ENCODE measurements at places on chromosomes 12 and 14.

GRCh38 chr12:13377698-13378097 is 181.2 kb downstream of the EMP1 start:
- no peak for DNase-seq

DNA sequence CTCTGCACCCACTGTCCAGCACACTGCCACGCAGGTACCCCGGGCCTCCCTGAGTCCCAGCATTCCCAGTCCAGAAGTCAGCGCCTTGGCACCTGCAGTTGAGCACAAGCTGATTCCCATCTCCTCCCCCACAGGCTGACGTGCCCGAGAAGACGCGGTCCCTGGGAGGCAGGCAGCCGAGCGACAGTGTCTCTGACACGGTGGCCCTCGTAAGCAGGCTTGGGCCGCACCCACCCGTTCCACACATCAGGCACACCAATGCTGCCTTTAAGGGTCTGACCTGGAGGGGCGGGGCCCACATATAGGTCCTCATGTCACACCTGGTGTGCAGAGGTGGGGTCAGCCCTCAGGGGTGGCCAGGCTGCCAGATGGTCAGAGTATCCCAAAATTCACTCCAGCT is 18.4 kb upstream of the TEX22 start:
- no peak for DNase-seq

DNA sequence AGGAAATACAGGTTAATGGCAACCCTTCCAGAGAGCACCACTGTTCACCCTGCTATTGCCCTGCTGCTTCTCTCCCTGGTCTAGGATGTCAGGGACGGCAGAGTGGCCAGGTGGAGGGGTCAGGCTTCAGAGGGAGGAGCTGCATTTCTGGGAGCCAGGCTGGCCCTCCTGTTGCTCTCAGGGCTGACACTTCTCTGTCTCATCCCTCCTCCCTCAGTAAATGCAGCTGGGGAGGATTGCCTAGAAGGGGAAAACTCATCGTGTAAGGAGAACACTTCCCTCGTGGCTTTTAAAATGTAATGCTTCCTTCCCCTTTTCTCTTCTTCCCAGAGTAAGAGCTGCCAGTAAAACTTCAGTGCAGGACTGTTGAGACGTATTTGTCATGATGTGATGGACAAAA is 20.8 kb downstream of the SUSD6 start:
- no peak for DNase-seq

DNA sequence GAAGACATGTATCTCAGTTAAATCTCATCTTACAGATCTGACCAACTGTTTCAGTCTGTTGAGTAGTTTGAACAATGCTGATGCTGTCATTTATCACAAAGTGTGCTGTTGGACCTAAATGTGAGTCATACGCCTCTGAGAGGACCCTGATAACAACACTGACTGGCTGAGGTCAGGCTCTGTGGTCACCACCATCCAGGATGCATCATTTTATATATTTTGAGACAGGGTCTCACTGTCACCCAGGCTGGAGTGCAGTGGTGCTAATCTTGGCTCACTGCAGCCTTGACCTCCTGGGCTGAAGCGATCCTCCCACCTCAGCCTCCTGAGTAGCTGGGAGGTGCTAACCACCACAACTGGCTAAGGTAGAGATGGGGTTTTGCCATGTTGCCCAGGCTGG is 181.0 kb upstream of the RGS6 start:
- DNase-seq = no peak

- no peak for DNase-seq
Observed at GRCh38 chr14:21238823-21239518, 30.3 kb downstream of the HNRNPC start.

- DNase-seq = no peak
Observed at GRCh38 chr14:104350463-104351185, 212.2 kb downstream of the KIF26A start.

- DNase-seq = no peak
Observed at GRCh38 chr14:98966016-98966415, 306.0 kb downstream of the BCL11B start.

- no peak for DNase-seq
Observed at GRCh38 chr12:3998968-3999792, 126.0 kb upstream of the PARP11 start.

GRCh38 chr14:33964599-33965317 is 13.9 kb upstream of the EGLN3 start:
- DNase-seq = no peak

GRCh38 chr12:11805043-11805442 is 155.6 kb downstream of the ETV6 start:
- no peak for DNase-seq

DNA sequence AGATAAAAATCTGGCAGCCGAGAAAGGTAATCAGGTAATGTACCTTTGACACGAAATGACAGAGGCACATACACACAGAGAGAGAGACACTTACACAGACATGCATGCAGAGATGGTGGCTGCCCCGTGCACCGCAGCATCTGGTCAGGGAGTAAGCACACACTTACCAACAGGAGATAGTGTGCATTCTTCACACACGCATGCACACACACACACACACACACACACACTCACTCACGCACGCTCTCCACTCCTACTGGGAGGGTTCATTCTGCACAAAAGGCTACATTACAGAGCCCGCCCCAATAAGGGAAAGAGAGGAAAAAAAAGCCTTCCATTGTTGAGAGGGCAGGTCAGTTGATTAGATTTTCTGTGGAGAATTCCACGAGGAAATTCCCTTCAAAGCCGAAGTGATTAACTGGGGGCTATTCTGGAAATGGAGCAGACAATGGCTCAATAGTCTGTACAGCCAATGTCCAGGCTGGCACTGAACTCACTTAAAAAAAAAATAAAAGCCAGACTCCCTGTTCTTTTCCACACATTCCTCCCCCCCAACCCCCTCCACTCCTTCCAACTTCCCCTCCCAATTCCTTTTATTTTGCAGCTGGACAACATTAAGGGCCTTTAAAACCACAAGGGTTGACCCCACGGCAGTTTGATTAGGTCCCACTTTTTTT is 1.4 kb upstream of the SOX5 start:
- no peak for DNase-seq

DNA sequence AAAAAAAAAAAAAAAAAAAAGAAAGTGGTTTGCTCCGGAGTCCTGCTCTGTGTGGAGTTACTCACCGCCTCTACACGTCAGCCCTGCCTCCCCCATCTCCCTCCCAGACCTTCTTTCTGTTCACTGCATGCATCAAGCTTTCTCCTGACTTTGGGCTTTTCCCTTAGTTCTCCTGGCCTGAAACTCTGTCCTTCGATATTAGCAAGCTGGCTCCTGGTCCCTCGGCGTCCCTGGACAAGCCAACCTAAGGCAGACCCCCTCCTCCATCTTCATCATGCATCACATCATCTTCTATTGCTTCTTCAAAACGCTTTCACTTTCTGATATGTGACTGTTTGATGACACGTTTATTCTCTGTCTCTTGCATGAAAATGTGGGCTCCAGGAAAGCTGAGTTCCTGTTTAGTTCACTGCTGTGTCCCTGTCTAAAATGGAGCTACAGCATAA is 40.6 kb downstream of the SLC15A4 start:
- no peak for DNase-seq

- peak; percentile 8 for DNase-seq
Observed at GRCh38 chr14:61894452-61895077, 132.3 kb downstream of the SNAPC1 start.

GRCh38 chr12:114316076-114316475 is 89.9 kb downstream of the TBX5 start:
- DNase-seq = no peak

DNA sequence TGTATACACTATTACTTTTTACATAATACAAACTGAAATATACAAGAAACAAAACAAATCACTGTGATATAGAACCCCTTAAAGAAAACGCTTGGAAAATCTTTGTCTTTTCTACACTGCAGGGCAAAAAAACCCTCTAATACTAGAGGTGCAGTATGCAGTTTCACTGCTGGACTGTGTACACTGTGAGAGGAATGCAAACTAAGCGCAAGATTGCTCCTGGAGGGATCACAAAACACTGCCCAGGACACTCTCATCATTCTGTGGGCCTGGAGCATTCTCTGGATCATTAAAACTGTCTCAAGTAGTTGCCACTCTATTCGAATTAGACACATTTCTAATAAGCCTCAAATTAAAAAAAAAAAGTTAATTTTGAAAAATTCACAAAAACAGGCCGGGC is 217.6 kb downstream of the MED13L start:
- no peak for DNase-seq

DNA sequence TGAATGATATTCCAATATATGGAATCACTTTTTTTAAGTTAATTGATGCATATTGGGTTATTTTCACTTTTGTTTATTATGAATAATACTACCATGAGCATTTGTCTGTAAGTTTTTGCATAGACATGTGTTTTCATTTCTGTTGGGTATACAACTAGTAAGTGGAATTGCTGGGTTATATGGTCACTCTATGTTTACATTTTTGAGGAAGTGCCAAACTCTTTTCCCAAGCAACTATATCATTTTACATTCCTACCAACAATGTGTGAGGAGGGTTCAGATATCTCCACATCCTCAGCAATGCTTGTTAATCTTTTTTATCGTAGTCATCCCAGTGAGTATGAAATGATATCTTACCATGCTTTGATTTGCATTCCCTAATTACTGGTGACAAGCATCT is 64.0 kb downstream of the MON2 start:
- no peak for DNase-seq

- no peak for DNase-seq
Observed at GRCh38 chr14:97489750-97490149, 692.6 kb downstream of the VRK1 start.

DNA sequence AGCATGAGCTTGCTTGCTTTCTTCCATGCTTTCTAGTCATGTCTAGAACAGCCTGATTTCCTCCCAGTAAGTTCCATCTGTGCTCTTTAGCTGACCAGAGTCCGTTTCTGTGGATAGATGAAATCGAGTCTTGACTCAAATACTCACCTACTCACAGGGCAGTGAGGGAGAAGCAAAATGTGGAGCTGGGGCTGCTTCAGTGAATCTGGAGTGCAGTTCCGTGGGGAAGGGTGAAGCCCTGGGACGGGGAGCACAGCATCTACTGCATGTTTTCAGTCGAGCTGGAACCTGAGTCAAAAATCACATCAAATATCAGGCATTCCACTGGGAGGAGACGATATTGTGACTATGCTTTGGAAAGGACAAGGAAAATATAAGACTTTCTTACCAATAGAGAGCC is 70.3 kb upstream of the PRMT8 start:
- no peak for DNase-seq

DNA sequence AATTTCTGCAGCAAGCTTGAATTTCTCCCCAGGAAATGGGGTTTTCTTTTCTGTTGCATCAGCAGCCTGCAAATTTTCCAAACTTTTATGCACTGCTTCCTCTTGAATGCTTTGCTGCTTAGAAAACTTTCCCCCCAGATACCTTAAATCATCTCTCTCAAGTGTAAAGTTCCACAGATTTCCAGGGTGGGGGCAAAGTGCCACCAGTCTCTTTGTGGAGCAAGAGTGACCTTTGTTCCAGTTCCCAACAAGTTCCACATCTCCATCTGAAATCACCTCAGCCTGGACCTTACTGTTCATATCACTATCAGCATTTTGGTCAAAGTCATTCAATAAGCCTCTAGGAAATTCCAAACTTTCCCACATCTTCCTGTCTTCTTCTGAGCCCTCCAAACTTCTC is 241.6 kb upstream of the TMTC1 start:
- DNase-seq = no peak

- peak; percentile 18 for DNase-seq
Observed at GRCh38 chr12:89951050-89951693, 242.5 kb upstream of the ATP2B1 start.

- no peak for DNase-seq
Observed at GRCh38 chr12:14510574-14510973, 57.1 kb downstream of the PLBD1 start.

DNA sequence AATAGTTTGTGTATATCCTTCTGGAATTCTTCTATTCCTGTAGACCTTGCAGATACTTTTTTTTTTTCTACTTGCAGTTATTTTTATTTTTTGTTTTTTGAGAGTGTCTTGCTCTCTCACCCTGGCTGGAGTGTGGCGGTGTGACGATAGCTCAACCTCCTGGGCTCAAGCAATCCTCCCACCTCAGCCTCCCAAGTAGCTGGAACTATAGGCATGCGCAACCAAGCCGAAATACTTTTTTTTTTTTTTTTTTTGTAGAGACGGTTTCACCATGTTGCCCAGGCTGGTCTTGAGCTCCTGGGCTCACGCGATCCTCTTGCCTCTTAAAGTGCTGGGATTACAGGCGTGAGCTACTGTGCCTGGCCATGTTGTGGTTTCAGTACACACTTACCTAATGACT is 10.0 kb downstream of the TULP3 start:
- DNase-seq = no peak

DNA sequence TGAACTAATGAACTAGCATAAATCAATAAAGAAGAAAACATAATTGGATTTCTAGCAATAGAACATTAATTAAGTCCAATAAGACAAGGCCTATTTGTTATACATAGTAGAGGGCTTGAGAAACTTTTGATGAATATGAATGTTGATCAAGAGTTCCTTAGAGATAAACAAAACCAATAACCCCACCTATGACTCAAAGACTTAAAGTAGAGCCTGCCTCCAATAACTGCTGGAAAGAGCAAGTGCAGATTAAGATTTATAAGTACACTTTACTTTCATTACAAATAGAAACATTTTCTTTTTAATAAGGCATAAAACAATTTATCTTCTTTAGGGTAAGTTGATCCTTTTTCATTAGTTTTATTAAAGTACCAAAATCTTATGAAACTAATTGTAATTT is 185.7 kb downstream of the SRGAP1 start:
- no peak for DNase-seq

- DNase-seq = no peak
Observed at GRCh38 chr12:96889273-96889933, 17.7 kb upstream of the NEDD1 start.

- DNase-seq = no peak
Observed at GRCh38 chr12:89448951-89449371, 75.6 kb downstream of the GALNT4 start.

DNA sequence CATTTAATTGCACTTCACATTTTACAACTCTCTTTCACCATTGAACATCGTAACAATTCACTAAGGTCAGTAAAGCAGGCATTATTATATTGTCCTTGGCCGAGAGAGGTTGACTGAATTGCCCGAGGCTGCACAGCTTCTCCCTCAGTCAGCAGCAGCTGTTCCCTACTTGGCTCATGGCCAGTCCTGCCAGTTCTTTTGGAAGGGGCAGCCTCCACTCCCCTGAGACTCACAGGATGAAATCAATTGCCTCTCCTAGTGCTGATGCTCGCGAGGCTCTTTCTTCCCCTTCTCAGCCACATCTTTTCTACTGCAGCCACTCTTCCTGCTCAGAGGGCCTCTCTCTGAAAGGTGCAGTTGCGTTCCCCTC is 79.9 kb upstream of the KCNA1 start:
- no peak for DNase-seq

GRCh38 chr14:99320621-99321235 is 48.7 kb upstream of the BCL11B start:
- no peak for DNase-seq

DNA sequence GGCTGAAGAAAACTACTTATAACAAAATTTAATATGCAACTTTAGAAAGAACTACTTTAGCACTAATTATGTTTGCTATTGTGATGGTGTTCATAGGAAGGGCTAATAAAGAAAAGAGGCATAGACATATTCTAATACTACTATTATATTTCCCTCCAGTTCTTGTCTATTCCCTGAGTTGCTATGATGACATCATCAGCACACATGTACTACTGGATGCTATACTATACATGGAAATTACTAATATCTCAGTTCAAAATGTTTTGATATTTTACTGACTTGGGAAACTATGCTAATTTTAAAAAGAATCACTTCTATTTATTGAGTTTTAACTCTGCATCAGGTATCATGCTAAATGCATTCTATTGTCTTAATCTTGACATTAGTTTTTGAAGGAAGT is 101.6 kb downstream of the EPS8 start:
- no peak for DNase-seq

All from T-cell (primary cell).